Mammary microvascular endothelial cell (primary cell): ENCODE measurements at places on chromosomes 1 and 21. TPM values are rescaled to one million over a fixed set of nuclear protein-coding genes. Genes with fewer than 3 reads are reported as not detected.

Gene MCOLN3
- not detected in 2 replicates for total RNA-seq

Gene OPRD1
- not detected in 2 replicates for total RNA-seq

Gene TEX38
- total RNA-seq = not detected in 2 replicates

Gene AGPAT3
- 51.2 and 60.2 TPM in 2 replicates for total RNA-seq

Gene CALML6
- not detected in 2 replicates for total RNA-seq

Gene TMOD4
- 0.67 and 0.79 TPM in 2 replicates for total RNA-seq

Gene CADM3
- 0.30 TPM in 1 of 2 replicates, not detected in the other for total RNA-seq

Gene DNASE2B
- not detected in 2 replicates for total RNA-seq

Gene CFHR3
- total RNA-seq = not detected in 2 replicates

Gene KRTAP20-4
- not detected in 2 replicates for total RNA-seq

Gene LINGO4
- not detected in 2 replicates for total RNA-seq

Gene DDAH1
- total RNA-seq = 66.0 and 66.1 TPM in 2 replicates

Gene RPS6KC1
- total RNA-seq = 9.8 and 10.7 TPM in 2 replicates

Gene FBLIM1
- total RNA-seq = 107 and 137 TPM in 2 replicates
